ENCODE measurements at places on chromosomes 13 and 19. TPM values are rescaled to one million over a fixed set of nuclear protein-coding genes. Genes with fewer than 3 reads are reported as not detected.

The PEG3 gene
- 50.6 TPM for polyA plus RNA-seq

The ZNF610 gene
- polyA plus RNA-seq: 10.5 TPM

DNA sequence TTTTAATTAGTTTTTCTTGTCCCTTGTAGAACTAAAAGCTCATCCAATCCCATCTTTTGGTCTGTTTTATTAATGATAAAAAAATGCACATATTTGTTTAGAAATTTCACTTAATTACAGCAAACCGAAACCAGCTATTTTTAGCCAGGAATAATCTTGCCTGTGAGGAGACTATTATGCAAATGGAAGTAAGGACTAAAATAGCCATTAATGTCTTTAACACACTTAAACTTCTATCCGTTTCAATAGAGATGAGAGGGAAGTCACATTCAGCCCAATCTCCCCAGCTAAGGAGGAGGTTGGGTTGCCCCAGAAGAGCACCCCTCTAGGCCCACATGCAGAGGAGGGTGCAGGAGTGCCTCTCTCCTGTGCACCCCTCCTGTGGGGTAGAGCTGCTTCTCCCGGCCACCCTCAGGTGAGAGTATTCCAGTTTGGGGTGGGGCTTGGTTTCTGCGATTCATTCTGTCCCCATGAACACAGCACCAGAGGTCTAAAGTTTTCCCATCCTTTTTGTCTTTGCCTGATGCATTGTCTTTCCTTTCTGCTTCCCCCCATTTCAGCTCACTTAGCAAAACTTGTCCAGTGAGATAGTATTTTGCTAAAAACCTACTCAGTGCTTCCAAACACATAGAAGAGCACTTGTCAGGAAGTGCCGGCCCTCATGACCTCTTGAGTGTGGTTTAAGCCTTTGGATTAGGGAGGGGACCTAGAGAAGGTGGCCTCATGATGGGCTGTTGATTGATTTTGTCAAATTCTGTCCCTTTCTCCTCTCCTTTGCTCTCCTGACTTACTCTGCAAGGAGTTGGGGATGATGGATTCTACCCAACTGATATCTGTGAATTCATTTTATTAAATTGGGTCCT is 28.2 kb downstream of the FGF9 start:
- DNase-seq: no peak

GRCh38 chr13:105327581-105328126 is 1207.8 kb downstream of the EFNB2 start:
- no peak for DNase-seq

GRCh38 chr13:57653229-57653989 is 21.9 kb downstream of the PCDH17 start:
- DNase-seq: no peak

GRCh38 chr13:112857914-112858490 is 111.0 kb upstream of the MCF2L start:
- no peak for DNase-seq

DNA sequence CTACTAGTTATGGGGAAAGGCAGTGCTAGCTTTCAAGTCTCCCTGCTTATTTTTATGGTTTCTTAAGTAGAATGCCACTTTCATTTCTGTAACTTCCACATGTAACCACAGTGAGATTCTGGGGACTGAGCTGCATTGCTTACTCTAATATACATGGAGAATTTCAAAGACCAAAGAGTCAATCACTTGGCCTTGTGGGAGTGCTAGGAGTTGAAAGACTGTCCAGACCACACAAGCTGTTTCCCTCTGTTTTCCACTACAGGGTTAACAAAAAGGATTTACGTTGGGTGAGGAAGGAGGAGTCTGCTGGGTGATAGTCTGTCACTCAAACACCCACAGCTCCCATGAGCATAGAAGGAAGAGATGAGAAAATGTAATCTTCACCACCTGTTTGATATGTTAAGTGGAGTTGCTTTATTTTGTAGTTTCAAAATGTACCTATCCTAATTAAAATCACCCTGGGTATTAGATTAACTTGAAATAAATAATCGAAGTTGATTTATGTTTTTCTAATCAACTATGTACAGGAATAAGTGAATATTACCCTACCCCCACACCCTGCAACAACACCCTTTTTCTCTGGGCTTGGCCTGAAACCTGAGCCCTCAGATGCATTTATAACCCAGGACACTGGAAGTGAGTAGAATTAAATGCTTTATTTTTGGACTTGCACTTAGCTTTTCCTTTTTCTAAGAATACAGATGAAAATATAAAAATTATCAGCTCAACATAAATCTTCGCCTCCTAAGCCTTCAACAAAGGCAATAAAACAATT is 225.8 kb upstream of the SLC10A2 start:
- DNase-seq: no peak

DNA sequence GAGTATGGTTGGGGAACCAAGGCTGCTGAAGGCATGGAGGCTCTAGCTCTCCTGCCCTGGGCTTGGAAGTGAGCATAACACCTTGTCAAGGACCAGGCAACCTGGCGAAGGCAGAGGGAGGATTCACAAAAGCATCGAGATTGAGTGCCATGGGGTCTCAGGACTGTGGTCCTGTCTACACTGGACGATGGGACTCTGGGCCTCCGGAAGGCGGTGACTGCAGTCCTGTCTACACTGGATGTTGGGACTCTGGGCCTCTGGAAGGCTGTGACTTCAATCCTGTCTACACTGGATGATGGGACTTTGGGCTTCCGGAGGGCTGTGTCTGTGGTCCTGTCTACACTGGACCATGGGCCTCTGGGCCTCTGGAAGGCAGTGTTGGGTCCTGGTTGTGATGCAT is 290.4 kb downstream of the TEX29 start:
- DNase-seq: no peak

DNA sequence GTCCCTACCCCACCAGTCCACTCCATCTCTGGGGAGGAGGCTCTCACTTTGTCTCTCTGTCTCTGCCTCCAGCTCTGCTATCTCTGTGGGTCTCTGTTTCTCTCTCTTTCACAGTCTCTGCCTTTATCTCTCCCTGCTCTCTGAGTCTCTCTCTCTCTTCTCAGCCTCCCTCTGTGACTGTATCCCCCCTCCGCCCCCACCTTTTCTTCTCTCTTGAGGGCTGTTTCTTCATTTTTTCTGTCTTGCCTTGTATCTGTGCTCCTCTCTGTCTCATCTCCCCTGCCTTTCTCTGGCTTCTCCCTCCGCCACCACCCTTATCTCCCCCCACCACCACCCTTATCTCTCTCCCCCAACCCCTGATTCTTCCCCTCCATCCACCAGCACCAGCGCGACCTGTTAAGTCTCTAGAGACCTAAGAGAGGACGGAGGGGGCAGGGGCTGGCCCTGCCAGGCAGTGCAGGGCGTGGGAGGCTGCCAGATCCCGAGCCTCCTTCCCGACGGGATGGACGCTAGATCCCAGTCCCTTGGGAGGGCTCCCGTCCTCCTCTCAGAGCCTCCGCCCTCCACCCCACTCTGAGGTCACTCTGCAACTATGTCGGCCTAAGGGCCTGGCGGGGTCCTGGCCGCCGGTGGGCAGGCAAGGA is 1.0 kb downstream of the AXL start:
- DNase-seq: no peak

DNA sequence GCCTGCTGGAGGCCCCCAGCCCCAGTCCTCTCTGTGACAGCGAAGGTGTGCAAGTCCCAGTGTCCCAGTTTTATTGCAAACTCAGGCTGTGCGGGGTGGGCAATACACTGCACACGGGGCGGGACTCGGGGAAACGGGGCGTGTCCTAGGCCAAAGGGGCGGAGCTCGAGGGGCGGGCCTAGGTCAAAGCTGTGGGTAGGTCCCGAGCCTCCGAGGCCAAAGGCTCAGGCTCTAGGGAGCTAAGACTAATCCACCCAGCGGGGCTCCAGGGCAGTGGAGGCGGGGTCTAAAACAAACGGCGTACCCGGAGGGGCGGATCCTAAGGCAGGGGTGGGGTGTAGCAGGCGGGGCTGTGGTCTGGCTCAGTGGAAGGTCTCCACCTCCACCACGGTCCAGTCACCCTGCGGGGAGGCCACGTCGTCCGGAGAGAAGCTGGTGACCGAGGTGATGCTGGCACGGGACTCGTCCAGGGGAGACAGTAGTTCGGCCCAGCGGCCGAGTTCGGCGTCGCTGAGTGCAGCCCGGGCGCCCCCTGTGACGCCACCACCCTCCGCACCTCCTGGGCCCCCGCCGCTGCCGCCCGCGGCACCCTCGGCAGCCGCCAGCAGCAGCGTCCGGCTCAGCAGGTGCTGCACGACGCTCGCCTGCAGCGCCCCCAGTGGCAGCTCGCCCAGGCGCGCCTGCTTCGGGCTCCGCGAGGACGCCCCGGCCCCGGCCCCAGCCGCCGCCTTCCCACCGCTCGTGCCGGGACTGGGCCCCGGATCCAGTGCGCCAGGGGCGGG is 5.3 kb downstream of the PRR36 start:
- DNase-seq: no peak

Data from left renal cortex interstitium (tissue), 4 donors.